ENCODE measurements at places on chromosomes 7 and 10. TPM values are rescaled to one million over a fixed set of nuclear protein-coding genes. Genes with fewer than 3 reads are reported as not detected.

DNA sequence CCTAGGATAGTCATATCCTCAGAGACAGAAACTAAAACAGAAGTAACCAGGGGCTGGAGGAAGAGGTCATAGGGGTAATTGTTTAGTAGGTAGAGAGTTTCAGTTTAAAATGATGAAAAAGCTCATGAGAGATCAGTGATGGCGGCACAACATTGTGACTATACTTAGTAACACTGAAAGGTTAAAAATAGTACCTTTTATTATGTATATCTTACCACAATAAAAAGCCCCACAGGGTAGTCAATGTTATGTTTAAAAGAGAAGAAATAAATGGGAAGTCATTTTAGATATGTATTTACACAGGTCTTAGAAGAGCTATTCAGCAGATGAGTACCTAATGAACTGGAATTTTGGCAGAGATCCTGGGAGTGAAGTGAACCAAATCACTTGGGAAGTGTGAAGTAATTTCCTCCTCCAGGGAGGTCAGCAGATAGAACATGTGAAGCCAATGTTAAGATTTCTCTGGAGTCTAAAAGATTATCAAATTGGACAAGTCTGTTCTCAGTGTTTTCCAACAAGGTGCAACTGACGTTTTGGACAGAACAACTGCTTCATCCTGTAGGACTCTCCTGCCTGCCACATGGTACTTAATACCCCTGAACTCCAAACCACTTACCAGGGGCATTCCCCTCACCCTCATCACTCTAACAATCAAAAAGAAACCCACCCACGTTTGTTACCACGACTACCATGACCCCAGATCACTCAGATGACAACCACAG lies 6.4 kb downstream of the CDCA7L start:
- DNase-seq, result no peak

DNA sequence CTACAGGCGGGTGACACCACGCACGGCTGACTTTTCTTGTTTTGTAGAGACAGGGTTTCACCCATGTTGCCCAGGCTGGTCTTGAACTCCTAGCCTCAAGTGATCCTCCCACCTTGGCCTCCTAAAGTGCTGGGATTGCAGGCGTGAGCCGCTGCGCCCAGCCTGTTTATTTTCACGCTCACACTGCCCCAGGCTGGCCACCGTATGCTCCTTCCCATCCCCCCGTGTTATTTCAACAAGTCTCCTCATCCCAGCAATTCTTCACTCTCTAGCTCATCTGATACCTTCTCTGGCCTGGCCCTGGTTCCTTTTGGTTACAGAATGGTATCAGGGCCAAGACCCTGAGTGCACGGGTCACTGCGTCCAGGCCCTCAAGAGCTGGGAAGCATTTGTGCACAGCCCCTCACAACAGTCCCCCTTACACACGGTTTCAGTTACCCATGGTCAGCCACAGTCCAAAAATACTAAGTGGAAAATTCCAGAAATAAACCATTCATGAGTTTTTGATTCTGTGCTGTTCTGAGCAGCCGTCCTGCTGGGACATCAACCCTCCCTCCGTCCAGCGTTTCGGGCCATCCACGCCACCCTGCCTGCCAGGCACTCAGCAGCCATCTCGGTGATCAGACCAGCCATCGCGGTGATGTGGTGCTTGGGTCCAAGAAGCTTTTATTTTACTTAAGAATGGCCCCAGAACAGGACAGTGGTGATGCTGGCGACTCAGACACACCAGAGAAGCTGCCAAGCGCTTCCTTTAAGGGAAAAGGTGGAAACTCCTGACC lies 8.9 kb downstream of the COX19 start:
- no peak for DNase-seq

DNA sequence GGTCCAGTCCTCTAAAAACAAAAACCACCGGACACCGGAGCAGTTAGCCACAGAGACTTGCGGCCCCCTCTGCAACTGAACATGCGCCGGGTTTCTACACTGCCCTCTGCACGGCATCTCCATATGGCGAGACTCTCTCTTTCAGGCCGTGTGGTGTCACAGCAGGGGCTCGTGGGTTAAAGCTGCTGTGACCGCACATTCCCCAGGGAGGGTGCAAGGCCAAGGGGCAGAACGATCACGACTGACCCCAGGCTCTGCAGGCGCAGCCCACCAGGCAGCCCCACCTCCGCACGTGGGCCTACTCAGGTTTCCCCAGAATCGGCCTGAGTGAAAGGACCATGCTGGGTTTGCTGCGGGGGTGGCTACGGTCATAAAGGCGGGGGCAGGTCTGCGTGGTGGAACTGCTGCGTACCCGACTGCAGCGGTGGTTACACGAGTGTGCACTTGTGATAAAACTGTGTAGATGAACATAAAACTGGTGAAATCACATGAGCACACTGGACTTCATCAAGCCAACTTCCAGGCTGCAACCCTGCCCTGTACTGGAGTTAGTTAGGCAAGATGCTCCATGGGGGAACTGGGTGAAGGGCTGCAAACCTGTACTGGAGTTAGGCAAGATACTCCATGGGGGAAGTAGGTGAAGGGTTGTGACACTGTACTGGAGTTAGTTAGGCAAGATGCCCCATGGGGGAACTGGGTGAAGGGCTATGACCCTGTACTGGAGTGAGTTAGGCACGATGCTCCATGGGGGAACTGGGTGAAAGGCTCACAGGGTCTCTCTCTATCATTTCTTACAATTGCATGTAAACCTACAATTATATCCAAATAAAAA lies 81.4 kb upstream of the PPP2R2D start:
- no peak for DNase-seq

DNA sequence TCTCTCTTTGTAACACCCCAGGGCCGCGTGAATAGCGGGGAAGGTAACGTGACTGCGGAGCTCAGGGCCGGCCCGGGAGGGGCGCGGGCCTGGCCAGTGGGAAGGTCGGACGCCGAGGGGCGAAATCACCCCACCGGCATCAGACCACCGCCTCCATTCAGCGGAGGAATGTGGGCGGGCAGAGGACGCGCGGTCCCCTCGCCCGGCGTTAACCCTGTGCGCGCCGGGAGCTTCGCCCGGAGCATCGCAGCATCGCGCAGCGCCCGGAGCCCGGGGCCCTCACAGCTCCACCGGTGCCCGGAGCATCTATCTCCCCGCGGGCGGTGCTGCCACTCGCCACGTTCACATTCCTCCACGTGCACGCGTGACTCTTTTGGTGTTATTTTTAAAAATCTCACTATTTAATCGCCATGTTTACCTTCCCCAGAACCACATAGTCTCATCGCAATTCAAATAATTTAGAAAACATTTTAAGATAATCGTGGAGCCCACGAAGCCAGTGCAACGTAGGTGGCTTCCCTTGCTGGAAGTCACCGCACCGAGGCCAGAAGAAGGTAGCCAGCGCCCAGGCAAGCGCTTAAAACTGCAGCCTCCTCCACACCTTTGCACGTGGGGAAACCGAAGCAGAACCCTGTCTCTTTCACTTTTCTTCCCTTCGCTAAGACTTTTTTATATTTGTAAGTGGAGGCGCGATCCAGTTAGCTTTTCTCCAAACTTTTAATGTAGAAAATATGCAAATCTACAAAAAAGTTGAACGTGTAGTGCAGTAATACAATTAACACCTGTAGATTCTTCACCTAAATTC lies 21.8 kb downstream of the FGFBP3 start:
- DNase-seq, result no peak

GRCh38 chr7:148447221-148447849 lies 143.2 kb upstream of the C7orf33 start:
- DNase-seq, result no peak

DNA sequence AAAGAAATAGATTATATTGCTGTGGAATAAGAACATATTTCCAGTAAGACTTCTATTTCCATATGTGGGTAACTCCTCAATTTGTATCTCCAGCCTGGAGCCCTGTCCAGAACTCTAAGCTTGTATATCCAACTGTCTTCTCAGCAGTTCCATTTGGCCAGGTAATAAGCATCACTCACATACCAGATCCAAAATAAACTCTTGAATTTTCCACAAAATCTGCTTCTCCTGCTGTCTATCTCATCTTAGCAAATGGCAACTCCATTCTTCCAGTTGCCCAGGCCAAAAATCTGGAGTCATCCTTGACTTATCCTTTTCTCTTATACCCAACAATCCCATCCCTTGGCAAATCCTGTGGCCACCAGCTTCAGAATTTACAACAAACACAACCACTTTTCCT lies 325.8 kb downstream of the CAMK1D start:
- no peak for DNase-seq

DNA sequence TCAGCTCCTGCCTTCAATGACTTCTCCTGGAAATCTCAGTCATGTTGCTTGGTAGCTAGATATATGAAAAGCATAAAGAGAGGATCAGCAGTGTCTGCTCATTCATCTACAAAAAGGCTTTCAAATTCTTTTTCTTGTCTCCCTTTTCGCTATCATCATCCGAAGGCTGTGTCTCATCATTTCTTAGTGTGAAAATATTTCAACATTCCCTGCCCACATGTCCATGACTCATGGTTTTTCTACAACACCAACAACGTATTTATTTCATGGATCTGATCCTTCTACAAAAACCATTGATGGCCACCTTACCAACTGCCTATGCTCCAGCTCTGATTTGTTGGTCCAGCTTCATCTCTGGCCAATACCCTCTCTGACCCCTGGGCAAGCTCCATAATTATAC lies 472.5 kb upstream of the GHITM start:
- DNase-seq, result no peak

- no peak for DNase-seq
These were observed 198.7 kb downstream of the AHR start for GRCh38 chr7:17497136-17497535.

- DNase-seq, result no peak
These were observed 62.7 kb downstream of the MAD1L1 start for GRCh38 chr7:2169923-2170575.

- no peak for DNase-seq
These were observed 71.8 kb downstream of the ZEB1 start for GRCh38 chr10:31390804-31391203.

- no peak for DNase-seq
These were observed 76.8 kb downstream of the LANCL2 start for GRCh38 chr7:55441774-55442522.

DNA sequence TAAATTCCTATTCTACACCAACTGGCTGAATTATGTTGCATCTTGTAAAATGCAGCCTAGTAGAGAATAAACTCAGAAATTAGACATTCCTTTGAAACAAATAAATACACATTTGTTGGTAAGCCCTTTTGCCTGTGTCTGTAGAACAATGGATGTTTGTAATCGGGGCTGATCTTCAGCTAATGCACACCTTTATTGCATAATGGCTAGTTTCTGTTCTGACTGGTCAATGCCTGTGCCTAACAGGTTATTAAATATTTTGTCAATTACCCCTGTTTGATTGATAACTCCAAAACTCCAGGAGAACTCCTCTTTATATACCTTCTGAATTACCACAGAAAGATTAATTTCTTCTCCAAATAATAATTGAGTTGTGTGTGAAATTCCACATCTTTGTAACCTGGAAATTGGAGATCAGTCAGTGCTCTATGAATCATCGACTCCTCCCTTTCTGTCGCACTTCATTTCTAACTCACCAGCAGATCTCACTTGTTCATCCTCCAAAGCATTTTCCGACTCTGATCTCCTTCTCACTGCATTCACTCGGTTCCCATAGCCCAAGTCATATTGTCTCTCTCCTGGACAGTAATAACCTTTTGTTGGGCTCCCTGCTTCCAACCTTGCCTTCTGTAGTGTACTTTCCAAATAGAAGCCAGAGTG lies 196.0 kb upstream of the FZD1 start:
- DNase-seq, result no peak

DNA sequence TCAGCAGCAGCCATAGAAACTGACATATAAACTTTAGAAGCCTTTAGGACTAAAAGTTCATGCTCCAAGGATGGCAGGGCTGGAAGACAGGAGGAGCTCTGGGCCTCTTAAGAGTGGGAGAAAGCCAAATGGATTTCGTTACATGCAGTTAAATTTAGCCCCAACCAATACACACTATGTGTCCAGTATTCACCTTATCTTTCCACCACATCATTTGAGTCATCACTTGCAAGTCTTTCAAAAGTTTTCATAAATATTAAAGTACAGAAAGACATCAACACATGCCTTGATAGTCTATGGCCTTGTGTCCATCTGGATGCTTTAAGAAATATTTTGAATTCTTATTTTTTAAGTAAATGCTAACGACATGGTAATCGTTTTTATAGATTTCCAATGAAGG lies 392.4 kb upstream of the LRRN3 start:
- DNase-seq, result no peak

GRCh38 chr7:64101126-64101942 lies 56.1 kb downstream of the ZNF727 start:
- no peak for DNase-seq

GRCh38 chr7:134750083-134751062 lies 29.1 kb upstream of the CALD1 start:
- DNase-seq, result peak; percentile 51

DNA sequence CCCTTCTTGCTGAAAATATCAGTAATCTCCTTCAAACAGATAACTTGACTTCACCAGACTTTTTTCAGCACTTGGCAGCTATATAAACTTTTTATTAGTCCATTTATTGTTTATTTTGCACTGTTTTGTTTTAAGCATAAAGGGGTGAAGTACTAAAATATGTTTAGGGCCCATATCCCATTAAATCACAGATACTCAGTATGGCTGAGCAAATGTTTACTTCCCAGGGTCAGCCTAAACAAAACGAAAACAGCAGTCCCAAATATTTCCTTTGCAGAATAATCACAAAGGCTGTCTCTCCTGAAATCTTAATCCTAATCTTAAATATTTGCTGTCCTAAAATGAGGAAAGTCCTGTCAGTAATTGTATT lies 649.6 kb downstream of the TNS3 start:
- DNase-seq, result no peak

- no peak for DNase-seq
These were observed 101.7 kb downstream of the PLXDC2 start for GRCh38 chr10:19917751-19918478.

GRCh38 chr10:17802350-17802749 lies 6.8 kb upstream of the MRC1 start:
- DNase-seq, result no peak

GRCh38 chr7:47458057-47458456 lies 123.9 kb downstream of the TNS3 start:
- DNase-seq, result no peak

GRCh38 chr7:77326131-77326530 lies 90.0 kb downstream of the GSAP start:
- no peak for DNase-seq

- DNase-seq, result no peak
These were observed at the start of gene CALML3 for GRCh38 chr10:5524641-5525560. CALML3 (plus strand) TSS chr10:5524961; CDS start chr10:5525086, 125 bp downstream.

The MACC1 gene
- 9.8 TPM for total RNA-seq

The MRLN gene
- not detected for total RNA-seq

The MYOZ1 gene
- not detected for total RNA-seq

The BAIAP2L1 gene
- total RNA-seq, result 61.2 TPM

The BUD23 gene
- total RNA-seq, result 168 TPM

The RADIL gene
- total RNA-seq, result 5.3 TPM

The SLC29A4 gene
- total RNA-seq, result 24.5 TPM

The CPA5 gene
- total RNA-seq, result not detected

The ASIC3 gene
- 4.4 TPM for total RNA-seq

The MARVELD1 gene
- total RNA-seq, result 36.1 TPM

The GRID2IP gene
- total RNA-seq, result 3.2 TPM

The CRTAC1 gene
- 0.20 TPM for total RNA-seq

The CASP2 gene
- total RNA-seq, result 64.1 TPM
